ENCODE measurements at places on chromosomes 5 and 9.

DNA sequence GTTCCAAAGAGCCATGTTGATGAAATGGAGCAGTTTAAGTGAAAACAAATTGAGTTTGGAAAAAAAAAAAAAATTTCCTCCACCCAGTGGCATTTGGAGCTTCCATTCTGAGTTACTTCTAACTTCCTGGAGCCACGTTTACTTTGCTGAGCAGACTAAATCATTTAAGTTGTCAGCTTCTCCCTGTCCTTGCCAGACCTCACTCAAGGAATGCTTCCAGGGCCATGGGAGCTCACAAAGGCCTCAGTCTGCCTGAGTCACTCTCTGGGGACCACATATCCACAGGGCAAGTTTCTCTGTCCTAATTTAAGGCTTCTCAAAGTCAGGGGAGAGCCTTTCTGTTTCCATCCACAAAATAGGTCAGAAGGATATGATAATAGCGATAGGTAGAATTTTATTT is 210.3 kb upstream of the TNC start:
- DNase-seq: no peak

DNA sequence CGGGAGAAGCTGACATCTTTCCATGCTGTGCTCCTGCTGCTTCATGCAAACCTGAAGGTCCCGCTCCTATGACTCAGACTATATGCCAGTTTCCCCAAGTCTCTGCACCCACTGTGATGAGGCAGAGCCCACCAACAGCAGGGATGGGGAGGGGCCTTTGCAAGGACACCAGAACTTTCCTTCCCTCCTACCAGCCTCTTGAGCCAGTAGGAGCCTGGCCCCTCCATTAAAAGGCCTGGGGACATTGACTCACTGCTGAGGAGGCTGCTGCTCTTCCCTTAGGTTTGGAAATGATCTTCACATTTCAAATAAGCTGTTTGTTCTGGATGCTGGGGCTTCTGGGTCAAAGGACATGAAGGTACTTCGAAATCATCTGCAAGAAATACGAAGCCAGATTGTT is 26.1 kb upstream of the CTSL start:
- DNase-seq: no peak

GRCh38 chr9:35103660-35104191 is 795 bp upstream of the STOML2 start:
- DNase-seq: no peak

DNA sequence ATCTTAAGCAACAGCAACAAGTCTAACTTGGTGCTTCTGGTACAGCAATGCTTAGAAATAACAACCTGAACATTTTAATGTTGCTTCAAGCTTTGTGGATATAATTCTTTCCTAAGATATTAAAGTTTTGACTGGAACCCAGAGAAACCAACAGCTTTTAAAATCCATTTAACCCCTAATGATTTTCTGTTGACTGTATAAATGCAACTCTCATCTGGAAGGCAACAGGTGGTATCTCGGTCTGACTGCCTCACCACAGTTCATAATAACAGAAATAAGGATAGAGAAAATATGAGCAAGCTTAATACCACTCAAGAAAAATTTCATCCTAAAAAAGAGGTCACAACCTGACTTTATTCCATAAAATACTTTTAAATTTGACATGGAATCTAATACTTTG is 116.9 kb downstream of the HOMER1 start:
- DNase-seq: no peak

GRCh38 chr9:1759009-1759408 is 256.1 kb upstream of the SMARCA2 start:
- DNase-seq: no peak

GRCh38 chr9:134551644-134552348 is 89.8 kb upstream of the COL5A1 start:
- no peak for DNase-seq
